Cardiac muscle cell (in vitro differentiated cells and primary cell): ENCODE measurements at places on chromosomes 16 and 17.

GRCh38 chr16:49281843-49282642 is 405 bp upstream of the CBLN1 start:
- peak; percentile 76 for DNase-seq

DNA sequence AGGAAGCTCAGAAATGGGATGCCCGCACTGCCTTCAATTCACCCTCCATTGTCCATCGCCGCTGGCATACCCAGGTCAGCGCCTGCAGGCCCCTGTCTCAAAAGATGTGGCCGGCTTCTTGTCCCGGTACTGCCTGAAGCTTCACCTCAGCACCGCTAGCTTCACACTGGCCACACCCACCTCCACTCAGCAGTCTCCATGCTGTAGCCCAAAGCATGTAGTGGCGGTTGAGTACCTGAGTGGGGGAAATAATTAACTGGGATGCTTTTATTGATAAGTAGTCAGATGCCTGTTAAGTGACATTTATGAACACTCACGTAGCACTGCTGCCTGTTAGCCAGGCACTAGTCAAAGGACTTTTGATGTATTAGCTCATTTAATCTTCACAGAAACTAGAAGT is 143.2 kb downstream of the RPTOR start:
- no peak for DNase-seq

DNA sequence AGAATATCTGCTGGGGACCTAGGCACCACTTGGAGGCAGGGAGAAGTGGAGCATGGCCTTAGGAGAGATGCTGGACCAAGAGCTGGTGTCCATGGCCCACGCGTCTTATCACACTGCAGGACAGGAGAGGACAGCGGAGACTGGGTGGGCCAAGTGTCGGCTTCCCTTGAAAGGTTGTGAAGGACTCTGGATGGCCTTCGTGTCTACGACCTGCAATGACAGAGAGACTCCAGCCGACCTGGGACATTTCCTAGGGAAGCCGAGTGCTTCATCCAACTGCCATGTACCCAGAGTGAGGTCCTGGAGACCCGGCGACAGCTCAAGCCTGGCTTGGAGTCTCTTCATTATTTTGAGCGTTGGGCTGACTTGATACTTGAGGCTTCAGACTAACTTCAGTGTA is 20.5 kb downstream of the C1QTNF1 start:
- DNase-seq: no peak

DNA sequence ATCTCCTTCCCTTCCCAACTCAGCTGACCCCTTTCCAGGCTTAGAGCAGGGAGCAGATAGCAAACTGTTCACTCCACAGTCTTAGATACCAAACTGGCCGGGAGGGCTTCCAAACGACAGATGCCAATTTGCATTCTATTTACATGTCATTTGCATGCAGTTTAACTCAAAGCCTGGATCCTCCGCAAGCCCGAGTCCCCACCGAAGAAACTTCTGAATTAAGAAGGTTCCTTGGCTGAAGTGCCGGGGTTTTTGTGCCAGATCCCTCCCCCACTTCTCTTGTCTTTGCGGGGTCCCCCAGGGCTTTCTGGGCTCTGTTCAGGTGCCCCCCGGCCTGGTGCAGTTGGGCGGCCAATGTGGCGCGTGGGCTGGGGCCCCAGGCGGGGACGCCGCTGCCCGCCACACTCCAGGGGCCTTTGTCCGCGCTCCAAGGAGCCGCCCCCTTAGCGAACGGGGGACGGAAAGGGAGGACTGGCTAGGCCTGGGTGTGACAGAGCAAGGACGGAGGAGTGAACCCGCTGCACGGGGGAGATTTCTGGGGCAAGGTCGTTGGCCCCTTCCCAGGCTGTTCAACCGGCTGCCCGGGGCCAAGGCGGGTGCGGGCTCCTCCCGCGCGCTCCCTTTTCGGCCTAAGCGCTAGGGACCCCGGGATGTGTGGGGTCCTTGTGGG is 1.2 kb downstream of the GPRC5B start:
- DNase-seq: peak; percentile 69

DNA sequence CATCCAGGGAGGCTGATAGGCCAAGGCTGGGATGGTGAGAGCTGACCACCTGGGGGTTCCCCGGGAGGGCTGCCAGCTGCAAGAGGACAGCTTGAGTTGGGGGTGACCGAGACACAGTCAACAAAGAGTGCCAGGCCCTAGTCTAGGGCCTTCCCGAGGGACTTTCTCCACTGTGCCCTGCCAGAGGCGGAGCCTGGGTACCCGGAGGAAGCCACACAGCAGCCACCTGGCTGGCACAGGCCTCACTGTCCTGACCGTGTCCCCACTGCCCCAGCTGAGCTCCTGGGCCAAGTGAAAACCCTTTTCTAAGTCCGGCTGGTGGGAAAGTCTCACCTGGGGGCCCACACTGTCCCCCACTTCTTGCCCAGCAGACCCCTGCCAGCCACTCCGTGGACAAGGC is 71.9 kb upstream of the GSE1 start:
- no peak for DNase-seq

DNA sequence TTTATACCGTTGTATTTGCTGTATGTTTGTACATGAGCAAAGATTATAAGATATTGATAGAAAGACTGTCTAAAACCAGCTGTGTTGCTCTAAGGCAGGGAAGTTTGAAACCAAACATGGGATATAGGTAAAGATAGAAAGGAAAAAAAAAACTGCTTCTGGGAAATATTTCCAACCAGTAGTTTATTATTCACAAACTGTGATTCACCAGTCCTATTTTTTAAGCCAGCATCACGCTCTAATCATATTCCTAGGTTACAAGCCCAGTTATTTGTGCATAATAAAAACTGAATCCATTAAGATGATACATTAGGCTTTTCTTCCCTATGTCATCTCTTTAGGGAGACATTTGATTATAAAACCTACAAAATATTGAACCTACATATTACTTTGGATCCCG is 4.0 kb downstream of the ERN1 start:
- DNase-seq: no peak
